Activated T-cell treated with anti-CD3 and anti-CD28 coated beads, Interleukin-2, amount 50 U/mL, for 72 hours (primary cell): ENCODE measurements at places on chromosomes 2 and 18.

- H3K36me3 ChIP-seq = peaks cover 2% of the 10 kb centered on the region
- H3K27me3 ChIP-seq = peaks cover 18% of the 10 kb centered on the region
- H3K4me1 ChIP-seq = no peaks in the 10 kb centered on the region
- H3K4me3 ChIP-seq = no peak overlapping the region
- no peak for DNase-seq
These were observed 45.8 kb upstream of the OTOS start for GRCh38 chr2:240186191-240186725.

- H3K27me3 ChIP-seq = no peaks in the 10 kb centered on the region
- no peaks in the 10 kb centered on the region for H3K36me3 ChIP-seq
- no peak for DNase-seq
- H3K4me3 ChIP-seq = no peak overlapping the region
- no peak overlapping the region for H3K27ac ChIP-seq
These were observed 16.1 kb downstream of the MROH2A start for GRCh38 chr2:233794128-233794658.

DNA sequence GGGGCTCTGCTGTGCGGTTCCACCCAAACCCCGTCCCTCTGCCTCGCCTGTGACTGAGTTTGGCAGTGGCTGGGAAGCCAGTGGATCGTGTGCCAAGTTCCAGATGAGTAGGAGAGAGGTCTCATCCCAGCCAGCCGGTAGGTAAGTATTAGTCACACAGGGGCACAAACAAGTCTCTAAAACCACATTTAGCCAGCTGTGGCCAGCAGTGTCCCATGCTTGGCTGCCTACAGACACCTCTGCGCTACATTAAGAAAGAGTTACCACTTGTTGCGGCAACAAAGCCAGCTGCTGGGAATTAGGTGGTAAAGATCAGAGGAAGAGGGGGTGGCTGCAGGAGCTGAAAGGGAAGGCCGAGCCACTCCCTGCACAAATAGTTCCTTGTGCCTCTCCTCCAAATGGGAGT is 81.2 kb downstream of the GATA6 start:
- H3K4me1 ChIP-seq = peaks cover 4% of the 10 kb centered on the region
- H3K4me3 ChIP-seq = no peak overlapping the region
- peaks cover 3% of the 10 kb centered on the region for H3K36me3 ChIP-seq
- DNase-seq = no peak
- no peaks in the 10 kb centered on the region for H3K27me3 ChIP-seq
- H3K27ac ChIP-seq = no peak overlapping the region

GRCh38 chr2:39881494-39881893 is 102.4 kb upstream of the THUMPD2 start:
- no peaks in the 10 kb centered on the region for H3K4me1 ChIP-seq
- no peak overlapping the region for H3K27ac ChIP-seq
- no peaks in the 10 kb centered on the region for H3K27me3 ChIP-seq
- H3K4me3 ChIP-seq = no peak overlapping the region

GRCh38 chr2:204984518-204984917 is 439.2 kb downstream of the PARD3B start:
- no peak overlapping the region for H3K27ac ChIP-seq
- no peak overlapping the region for H3K4me3 ChIP-seq
- DNase-seq = no peak
- no peaks in the 10 kb centered on the region for H3K27me3 ChIP-seq

GRCh38 chr2:166360426-166360825 is 15.3 kb downstream of the SCN9A start:
- no peak overlapping the region for H3K4me3 ChIP-seq
- H3K27me3 ChIP-seq = no peaks in the 10 kb centered on the region
- H3K4me1 ChIP-seq = no peaks in the 10 kb centered on the region
- no peak for DNase-seq
